CD4-positive, alpha-beta T cell treated with Interleukin-2 at 100 ng/mL for 4 hours (primary cell): ENCODE measurements at places on chromosomes 12 and 14.

DNA sequence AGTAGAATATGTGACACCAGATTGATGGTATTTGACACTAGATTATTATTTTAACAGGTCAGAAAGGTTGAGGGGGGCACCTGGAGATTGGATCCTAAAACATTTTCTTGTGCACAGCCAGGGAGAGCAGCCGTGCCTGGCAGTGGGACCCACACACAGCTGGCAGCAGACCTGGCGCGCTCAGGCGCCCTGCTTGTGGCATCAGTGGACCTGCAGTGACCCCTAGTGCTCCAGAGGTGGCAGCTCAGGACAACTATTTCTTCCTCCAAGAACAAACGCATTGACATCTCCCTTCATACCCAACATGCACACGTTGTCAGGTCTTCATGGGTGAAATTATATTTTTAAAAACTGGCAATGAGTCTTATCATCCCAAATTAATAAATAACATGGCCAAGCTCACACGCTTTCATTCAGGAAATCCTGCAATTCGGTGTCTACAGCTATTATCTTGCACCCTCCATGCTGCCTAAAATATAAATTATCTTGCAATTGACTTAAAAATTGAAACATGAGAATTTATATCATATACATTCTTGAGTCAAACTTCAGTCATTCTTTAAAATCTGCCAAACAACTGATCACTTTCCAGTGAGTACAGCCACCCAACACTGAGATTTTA, 7.7 kb upstream of the TMEM132D start:
- DNase-seq = no peak

- no peak for DNase-seq
Observed at GRCh38 chr12:128951448-128951847, 98.2 kb downstream of the GLT1D1 start.

DNA sequence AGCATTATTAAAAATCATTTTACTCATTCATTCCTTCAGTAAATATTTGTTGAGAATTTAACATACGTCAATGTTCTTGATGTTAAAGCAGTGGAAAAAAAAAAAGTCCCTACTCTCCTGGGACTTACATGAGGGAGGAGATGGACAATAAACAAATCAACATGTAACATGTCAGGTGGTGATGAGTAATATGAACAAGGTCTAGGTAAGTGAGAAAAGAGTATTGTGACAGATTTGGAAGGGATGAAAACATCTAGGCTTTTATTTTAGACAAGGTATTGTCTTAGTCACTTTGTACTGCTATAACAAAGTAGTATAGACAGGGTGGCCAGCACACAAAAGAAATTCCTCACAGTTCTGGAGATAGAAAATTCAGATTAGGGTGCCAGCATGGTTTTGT, 167.2 kb downstream of the FSCB start:
- no peak for DNase-seq

DNA sequence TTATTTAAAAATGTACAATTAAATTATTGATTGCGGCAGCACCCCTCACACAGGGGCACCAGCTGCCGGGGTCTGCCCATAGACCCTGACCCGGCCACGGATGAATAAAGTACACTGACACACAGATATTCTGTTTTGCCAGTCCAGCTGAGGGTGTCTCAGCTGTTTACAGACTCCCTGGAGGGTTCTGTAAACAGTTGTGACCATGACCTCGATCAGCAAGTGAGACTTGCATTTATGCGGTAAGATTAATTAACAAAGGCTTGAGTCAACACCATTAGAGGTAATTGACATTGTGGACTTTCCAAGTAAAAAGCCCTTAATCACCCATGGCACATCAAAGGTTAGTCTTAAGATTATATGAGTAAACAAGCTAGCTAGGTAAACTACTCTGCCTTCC, 94.3 kb downstream of the FUT8 start:
- DNase-seq = no peak

GRCh38 chr14:73764406-73765280, 50.5 kb upstream of the PNMA1 start:
- no peak for DNase-seq

DNA sequence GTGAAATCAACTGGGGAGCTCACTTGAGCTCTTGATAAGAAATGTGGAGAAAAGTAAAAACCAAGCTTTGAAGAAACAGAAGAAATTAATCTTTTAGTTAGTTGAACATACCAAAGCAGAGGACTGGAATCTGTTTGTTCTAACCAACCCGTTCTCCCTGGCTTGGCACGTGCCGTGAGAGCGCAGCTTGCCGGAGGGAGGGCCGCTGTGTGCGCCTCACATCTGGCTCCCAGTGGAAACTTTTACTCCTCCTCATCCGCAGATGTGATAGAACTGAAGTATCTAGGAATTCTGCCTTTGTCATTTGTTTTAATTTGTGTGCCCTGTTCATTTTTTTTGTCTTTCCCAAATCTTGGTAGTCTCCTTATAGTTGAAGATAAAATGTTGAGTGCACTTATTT, 64.9 kb downstream of the DDX51 start:
- DNase-seq = no peak

GRCh38 chr12:102374190-102374589, 106.2 kb downstream of the IGF1 start:
- no peak for DNase-seq

DNA sequence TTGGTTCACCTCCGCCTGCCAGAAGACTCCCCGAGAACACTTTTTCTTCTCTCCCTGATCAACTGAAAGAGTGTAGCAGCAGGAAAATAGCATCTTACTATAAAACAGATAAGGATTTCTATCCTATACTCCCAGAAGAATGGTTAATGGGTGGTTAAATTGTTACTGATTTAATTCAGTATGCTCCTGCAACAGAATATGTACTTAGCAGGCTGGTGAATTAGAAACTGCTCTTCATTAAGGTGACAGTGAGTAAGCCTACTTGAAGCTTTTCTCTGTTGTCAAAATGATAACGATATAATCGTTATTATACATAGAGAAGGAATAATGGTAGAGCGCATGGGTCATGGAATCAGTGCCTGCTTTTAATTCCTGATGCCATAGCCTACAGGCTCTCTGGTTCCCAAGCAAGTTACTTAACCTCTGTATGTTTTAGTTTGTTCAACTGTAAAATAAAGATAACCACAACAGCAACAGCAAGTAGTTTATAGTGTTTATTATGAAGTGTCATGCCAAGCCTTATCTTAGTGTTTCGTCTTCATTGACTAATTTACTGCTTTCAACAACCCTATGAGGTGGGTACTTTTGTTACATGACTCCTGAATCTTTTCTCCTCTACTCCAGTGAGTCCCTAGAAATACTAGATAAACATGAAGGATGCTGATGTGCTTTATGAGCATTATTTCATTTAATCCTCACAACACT, 392.6 kb downstream of the CCDC91 start:
- DNase-seq = no peak

- DNase-seq = no peak
Observed at GRCh38 chr14:50620341-50620740, 47.8 kb downstream of the SAV1 start.

GRCh38 chr12:122903693-122904034, 7.7 kb upstream of the VPS37B start:
- no peak for DNase-seq

DNA sequence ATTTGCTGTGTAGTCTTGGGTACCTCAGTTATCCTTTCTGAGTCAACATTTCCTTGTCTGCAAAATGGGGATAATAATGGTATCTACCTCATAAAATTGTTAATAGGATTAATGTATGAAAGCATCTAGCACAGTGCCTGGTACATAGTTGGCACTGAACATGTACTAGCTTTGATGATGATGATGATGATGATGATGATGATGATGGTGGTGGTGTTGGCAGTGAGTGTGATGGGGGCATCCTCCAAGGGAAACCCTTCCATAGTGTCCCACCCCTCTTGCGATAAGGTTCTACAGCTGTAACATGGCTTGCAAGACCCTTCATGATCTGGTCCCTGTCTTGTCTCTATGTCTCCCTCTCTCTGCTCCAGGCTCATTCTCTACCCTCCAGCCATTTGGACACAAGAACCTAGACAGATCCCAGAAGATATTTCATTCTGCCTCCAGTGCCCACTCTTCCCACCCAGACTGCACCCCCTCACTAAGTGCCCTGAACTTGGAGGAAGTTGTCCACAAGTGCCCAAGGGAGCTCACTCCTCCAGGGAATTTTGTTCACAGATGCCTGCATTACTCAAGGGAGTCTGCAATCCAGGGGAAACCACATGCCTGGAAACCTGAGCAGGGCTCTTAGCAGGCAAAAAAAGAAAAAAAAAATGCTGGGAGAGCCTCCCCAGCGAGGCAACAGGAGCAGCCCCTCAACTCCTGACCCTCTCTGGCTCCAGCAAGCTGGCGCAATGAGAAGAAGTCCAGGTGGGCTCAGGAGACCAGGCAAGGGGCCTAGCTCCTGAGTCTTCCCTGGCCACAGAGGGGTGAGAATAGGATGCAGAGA, 10.1 kb upstream of the BDKRB1 start:
- DNase-seq = no peak

GRCh38 chr14:57751400-57751799, 114.5 kb downstream of the SLC35F4 start:
- no peak for DNase-seq

- DNase-seq = no peak
Observed at GRCh38 chr14:25607192-25607591, 557.2 kb upstream of the STXBP6 start.

DNA sequence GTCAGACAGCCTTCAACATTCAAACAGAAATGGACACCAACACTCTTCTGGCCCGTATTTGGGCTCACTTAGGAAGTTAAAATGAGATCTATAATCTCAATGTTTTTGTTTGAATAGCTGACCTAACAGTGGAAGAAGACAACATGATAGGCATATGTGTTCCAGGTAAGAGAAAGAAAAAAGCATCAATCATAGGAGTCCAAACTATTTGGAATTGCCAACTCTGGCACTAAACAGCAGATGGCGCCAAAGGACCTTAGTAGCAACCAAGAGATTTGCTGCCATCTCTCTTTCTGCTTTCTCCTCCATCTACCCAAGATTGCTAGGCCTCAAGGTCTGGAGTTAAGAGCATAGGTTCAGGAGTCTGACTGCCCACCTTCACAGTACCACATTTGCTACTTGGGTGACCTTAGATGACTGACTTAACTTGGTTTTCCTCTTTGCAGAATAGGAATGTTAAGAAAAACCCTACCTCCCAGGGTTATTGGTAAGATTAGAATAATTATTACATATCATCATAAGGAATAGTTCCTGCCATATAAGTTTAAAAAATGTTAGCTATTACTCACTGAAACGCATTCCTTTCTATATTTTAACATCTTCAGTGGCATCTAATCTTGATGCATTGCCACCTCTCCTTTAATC, 30.2 kb downstream of the PEX5 start:
- DNase-seq = peak; percentile 80

DNA sequence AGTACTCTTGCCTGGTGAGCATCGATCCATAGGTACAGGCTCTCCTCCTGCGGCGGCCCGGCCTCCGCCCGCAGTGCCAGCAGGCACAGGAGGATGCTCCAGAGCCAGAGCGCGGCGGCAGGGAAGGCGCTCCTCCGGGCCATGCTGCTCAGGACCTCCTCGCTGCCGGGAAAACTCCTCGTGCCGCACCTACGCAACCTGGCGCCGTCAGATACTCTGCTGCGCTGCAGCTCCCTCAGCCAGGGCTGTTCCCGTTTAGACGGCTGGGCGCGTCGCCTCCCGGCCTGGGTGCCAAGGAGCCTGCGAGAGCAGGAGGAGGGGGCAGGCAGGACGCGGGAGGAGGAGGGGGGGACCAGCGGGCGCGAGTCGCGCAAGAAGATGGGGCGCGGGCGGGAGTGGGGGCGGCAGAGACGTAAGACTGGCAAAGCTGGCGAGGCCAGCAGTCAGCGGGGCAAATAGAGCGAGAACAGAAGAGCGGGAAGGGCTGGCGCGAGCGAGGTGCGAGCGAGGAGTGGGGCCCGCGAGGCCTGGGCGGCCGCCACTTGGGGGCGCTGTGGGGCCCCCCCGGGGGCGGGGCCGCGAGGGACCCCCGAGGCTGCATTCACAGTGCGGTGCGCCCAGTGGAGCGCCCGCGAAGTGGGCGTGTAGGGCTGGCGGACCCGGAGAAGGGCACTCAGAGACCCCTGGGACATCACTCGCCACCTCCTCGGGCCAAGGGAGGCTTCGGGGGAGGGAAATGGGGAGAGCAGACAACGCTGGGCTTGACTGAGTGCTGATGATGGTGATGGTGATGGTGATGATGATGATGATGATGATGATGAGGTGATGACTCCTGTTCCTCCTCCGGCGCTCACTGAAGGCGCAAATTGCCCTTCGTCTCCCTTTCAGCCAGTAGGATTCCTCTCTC, at the start of gene WIF1:
Gene WIF1, minus strand, starts transcription at position 257 of the 907 bp plus-strand sequence. Its CDS starts 114 bp downstream, at position 143.
- no peak for DNase-seq

- no peak for DNase-seq
Observed at GRCh38 chr12:44240186-44240585, 404.3 kb downstream of the TMEM117 start.

GRCh38 chr14:31360919-31361662, 59.3 kb downstream of the HEATR5A start:
- DNase-seq = no peak
